NCI-H2081 (cell line): ENCODE measurements at places on chromosomes 1 and 21.

DNA sequence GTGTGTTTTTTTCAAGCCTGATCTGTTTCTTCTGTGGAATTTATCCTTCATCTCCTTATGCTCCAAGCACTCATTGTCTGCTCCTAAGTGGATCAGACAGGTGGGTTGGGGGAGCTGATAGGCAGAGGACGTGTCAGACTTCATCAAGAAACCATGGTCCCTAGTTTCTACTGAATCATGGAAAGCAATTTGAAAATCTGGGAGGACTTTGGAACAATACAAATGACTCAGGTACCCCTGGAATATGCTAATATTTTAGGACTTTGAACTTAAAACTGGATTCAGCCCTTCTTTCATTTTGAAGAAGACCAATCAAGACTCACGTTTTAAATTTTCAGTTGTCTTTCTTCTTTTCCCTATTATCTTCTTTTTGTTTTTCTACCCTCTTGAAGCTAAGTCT is 7.7 kb downstream of the ABCG1 start:
- no peak for DNase-seq

DNA sequence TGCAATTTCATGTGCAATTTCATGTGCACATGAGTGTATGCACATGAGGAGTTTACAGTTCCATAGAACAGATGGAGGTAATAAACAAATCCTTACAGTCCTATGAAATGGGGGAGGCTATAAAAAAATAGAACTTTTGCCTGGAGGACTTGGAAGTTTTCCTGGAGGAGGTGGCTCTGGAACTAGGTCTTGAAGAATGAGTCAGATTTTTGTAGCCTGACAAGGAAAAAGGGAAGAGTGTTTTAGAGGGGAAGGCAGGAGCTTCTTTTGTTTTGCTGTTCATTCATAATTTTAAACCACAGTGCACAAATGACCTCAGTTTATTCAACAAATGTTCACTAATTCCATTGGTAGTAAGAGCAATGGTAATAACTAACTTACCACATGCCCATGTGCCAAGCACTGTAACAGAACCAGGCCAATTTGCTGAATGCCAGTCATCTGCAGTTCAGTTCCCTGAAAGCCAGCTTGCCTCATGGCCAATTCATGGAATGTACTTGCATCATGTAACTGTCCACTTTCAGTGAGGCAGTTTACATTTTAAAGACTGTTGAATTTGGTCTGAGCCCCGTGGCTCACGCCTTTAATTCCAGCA is 2.7 kb downstream of the DIO1 start:
- DNase-seq, result no peak

GRCh38 chr1:6496365-6496721 is 4.9 kb upstream of the PLEKHG5 start:
- DNase-seq, result no peak

DNA sequence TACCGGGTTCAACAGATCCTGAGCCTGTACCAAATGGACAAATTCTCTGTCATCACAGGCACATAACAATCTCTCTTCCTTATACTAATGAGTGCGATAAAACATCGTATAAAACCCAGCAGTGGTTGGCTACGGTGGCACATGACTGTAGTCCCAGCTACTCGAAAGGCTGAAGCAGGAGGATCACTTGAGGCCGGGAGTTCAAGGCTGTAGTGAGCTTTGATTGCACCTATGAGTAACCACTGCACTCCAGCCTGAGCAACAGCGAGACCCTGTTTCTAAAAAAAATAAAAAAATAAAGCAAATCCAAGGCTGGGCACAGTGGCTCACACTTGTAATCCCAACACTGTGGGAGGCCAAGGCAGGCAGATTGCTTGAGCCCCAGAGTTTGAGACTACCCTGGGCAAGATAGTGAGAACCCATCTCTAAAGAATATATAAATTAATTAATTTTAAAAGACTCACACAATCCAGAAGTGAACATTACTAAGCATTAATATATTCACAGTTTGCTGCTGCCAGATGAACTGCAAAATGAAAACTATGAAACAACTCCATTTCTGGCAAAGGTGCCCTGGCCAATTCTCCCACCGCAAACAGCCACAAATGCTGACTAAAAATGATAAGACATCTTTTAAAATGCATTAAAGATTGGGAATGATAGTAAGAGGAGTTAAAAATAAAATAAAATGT is 13.1 kb downstream of the ZBTB17 start:
- DNase-seq, result no peak

GRCh38 chr1:2967329-2967725 is 53.9 kb upstream of the ACTRT2 start:
- DNase-seq, result no peak

- DNase-seq, result no peak
Observed at GRCh38 chr1:66282343-66282852, 251.6 kb upstream of the SGIP1 start.

DNA sequence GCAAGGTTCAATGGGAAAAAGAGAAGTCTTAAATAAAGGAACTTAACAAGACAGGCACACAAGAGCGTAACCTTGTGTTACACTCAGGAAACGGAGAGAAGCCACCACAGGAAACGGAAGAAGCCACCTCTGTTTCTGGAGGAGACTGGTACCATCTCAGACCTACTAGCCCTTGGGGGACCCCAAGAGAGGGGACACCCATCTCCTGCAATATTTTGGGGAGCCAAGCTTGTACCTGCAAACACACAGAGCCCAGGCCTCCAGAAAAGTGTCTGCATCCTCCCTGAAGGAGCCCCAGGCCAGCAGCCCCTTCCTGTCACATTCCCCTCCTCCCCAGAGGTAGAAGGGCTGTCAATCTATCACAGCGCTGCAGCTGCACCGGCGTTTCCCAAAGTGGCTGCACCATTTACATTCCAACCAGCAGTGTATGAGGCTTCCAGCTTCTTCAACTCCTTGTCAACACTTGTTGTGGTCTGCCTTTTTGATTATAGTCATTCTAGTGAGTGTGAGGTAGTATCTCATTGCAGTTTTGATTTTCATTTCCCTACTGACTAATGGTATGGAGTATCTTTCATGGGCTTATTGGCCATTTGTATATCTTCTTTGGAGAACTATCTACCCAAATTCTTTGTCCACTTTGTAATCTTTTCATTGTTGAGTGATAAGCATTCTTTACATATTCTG is 23.0 kb upstream of the PADI1 start:
- no peak for DNase-seq

GRCh38 chr1:185526344-185527307 is 207.6 kb upstream of the HMCN1 start:
- DNase-seq, result no peak

GRCh38 chr1:20713440-20713839 is 4.4 kb downstream of the KIF17 start:
- no peak for DNase-seq

DNA sequence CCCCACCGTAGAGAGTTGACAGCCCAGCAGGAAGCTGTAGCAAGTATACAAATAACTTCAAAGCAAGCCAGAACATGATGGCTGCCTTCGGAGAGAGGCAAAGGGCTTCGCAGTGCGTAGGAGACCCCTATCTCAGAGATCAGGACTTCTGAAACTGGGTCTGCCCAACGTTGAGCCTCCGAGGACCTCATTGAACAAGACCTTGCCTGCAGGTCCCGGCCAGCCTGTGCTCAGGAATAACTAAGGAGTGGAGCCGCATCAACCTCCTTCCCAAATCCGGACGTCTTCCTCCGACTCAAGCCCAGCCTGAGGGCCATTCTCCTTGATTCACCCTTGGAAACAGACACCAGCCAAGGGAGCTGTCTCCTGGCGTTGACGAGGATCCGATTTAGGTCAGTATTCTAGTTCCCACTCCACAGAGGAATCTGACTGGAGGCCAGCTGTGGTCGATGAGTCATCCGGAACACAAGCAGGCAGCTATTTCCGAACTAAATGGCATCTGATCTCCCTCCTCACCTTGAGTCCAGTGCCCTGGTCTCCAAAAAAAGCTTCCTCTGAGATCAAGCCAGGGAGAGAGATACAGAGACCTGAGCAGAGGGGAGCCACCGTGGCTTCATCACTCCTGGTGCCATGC is 166.5 kb upstream of the COA6 start:
- DNase-seq, result no peak

DNA sequence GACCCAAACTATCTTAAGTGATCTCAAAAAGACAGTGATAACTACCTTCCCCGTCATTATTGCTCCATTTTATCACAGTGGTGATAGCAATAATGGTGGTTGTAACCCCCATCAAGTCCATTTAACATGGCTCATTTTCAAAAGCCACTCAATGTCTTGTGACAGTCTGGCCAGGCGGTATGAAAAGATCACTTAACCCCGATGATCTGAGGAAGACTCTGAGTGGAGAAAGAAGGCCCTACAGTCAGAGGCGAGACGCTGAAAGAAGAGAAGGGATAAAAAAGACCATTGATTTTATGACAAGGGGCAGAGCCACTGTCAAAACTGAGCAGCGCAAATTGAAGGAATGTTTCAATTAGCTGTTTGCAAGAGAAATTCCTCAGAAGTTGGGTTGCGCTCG is 417.2 kb upstream of the PBX1 start:
- no peak for DNase-seq

DNA sequence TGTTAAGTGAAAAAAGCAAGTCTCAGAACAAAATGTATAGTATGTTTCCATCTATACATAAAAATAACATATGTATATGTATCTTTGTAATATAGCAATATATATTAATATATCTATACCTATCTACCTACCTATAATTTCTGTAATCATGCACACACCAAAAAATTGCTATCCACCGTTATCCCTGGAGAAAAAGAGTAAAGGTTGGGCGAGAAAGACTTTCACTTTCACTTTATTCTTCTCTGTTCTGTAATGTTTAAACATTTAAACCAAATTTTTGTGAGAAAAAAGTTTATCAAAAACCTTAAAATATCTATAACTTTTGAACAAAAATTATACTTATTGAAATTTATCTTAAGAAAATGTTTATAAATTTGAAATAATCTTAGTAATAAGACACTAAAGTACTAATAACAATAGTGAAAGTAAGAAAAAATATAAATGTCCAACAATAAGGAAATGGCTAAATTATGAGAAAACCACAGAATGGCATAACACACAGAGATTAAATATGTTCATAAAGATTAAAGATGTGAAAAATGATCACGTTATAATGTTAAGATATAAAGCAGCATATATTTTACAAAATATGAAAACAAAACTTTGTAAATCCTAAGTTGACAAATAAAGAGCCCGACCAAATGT is 74.0 kb upstream of the LRRC53 start:
- DNase-seq, result no peak

- no peak for DNase-seq
Observed at GRCh38 chr1:24990779-24991641, 60.9 kb upstream of the RUNX3 start.

DNA sequence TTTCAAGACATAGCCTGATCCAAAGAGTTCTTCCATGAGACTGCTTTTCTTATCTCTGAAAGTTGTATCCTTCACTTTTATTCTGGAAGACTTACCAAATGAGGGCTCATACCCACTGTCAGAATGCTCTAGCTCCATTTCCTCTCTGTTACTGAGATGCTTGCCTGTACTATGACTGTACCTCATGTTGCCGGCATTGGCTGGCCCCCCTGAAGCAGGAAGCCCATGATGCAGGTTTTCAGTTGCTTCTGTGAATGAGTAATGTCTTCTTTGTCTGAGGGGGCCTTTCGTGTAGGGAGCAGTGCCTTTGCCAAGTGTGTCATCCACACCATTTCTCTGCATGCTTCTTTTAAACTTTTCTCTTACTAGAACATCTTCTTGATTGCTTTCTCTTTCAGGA is 39.5 kb downstream of the LCA5L start:
- DNase-seq, result no peak

DNA sequence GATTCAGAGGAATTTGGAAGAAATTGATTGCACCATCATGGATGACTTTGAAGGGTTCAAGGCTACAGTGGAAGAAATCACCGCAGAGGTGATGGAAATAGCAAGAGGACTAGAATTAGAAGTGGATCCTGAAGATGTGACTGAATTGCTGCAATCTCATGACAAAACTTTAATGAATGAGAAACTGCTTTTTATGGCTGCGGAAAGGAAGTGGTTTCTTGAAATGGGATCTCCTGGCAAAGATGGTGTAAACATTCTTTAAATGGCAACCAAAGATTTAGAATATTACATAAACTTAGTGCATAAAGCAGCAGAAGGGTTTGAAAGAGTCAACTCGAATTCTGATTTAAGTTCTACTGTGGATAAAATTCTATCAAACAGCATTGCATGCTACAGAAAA is 698.6 kb downstream of the PLA2G4A start:
- DNase-seq, result no peak

GRCh38 chr21:25313829-25314228 is 293.5 kb downstream of the MRPL39 start:
- DNase-seq, result no peak

DNA sequence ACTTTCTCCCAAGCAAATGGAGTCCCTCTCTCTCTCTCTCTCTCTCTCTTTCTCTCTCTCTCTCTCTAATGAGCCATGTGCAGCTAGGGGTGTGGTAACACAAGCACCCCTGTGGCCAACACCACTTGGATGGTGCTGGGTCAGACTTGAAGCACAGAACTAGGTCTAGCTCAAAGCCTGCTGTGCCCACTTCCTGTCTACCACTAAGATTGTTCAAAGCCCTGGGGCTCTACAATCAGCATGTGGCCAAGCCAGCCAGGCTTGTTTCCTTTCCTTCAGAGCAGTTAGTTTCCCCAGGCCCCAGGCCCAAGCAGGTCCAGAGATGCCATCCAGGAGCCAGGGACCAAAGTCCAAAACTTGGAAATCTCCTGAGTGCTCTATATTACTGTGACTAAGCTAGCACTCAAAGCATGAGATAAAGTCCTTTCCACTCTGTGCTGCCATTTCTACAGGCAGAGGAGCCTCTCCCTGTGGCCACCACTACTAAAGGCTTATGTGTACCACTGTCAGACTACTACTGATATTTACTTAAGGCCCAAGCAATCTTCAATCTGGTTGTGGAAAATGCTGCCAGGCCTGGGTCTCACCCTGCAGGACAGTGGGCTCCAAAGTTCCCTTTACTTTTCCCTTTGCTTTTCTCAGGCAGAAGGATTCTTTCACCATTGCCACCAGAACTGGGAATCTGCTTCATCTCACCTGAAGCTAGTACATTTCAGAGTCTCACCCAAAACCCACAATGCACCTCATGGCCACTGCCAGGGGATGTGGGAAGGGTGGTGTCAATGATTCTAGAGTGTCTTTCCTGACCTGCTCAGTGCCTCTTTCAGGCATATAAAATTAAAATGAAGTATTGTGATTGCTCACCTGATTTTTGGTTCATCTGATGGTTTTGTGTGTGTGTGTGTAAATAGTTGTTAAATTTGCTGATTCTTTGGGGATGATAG is 999.5 kb downstream of the NCAM2 start:
- peak; percentile 3 for DNase-seq

DNA sequence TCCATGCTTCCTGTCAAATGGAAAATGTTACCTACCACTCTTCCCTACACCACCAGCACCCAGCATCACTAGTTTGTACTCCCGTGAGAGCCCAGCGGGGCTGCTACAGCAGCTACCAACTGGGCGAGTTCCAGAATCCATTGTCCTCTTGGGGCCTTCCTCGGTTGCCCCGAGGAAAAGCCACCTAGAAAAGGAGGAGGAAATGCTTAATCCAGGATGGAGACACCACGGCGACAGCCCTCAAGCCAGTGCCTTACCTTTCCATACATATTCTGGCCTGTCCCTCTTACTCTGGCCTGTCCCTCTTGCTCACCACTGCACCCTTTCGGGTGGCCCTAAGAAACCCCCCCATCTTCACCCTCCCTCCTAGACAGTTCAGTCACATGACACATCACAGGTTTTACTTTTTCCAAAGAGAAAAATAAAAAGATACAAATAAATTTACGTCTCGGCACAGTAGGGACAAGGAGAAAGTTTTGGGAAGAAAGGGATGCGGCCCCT is 478 bp downstream of the RIT1 start:
- DNase-seq, result peak; percentile 53
